Neural progenitor cell (in vitro differentiated cells): ENCODE measurements at places on chromosomes 5 and 9. TPM values are rescaled to one million over a fixed set of nuclear protein-coding genes. Genes with fewer than 3 reads are reported as not detected.

Gene FKBP15
- 18.6 and 25.5 TPM in 2 replicates for total RNA-seq

Gene FAT2
- 0.36 and 0.37 TPM in 2 replicates for total RNA-seq

Gene RANBP3L
- total RNA-seq: not detected in 2 replicates

Gene NLN
- 78.6 and 94.3 TPM in 2 replicates for total RNA-seq

Gene SPATA31C1
- total RNA-seq: not detected in 2 replicates

Gene PCDHGA4
- 2.3 and 2.4 TPM in 2 replicates for total RNA-seq

Gene LRRC19
- total RNA-seq: not detected in 2 replicates

Gene TICAM2
- total RNA-seq: 0.03 TPM in 1 of 2 replicates, not detected in the other

Gene OR13C2
- not detected in 2 replicates for total RNA-seq

Gene ASS1
- 22.5 and 28.9 TPM in 2 replicates for total RNA-seq

GRCh38 chr5:152942633-152943336 is 537.7 kb upstream of the NMUR2 start:
- no peak for DNase-seq

DNA sequence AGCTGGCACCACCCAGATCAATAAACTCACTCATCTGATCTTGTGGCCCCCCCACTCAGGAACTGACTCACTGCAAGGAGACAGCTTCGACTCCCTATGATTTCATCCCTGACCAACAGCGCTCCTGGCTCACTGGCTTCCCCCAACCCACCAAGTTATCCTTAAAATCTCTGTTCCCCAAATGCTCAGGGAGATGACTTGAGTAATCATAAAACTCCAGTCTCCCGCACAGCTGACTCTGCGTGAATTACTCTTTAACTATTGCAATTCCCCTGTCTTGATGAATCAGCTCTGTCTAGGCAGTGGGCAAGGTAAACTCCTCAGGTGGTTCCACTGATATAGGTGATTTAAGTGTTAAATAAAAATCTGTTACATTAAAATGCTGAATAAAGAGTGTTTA is 1.9 kb upstream of the TRIM32 start:
- no peak for DNase-seq

- peak; percentile 34 for DNase-seq
Observed at GRCh38 chr5:96714951-96715451, 52.8 kb downstream of the CAST start.

- DNase-seq: peak; percentile 52
Observed at GRCh38 chr9:88593537-88594185, 58.7 kb downstream of the NXNL2 start.

DNA sequence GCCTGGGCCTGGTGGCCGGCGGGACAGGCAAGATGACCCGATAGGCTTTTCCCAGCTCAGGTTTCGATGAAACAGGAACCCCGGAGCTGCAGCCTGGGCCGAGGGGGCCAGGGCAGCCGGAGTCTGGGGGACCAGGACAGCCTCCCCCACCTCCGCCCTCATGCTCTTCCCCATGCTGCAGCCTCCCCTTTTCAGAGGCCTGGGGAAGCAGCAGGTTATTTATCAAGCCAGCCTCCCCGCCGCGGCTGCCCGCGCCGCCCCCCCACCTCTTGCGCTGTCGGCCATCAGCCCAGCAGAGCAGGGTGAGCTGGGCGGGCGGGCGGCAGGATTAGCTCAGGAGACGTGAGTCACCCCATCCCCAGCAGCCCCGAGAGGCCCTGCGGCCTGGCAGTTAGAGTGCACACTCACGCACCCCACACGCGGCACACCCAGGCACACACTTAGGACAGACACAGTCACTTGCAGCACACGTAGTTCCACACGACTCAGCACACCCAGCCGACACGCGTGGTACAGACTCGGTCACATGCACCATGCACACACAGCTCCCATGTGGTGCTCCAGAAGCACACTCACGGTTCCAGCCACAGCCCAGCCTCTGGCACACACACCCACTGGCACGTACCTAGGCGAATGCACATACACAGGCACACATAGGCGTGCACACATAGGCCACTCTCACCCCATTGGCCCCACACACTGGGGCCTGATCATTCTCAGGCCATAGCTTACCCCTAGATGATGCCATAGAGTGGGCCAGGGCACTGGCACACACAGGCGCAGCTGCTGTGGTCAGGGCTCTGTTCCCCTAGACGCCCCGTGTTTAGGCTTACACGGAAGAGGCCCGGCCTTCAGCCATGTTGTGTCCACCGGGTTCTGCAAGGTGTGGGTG is 13.0 kb downstream of the CXXC5 start:
- DNase-seq: peak; percentile 63

DNA sequence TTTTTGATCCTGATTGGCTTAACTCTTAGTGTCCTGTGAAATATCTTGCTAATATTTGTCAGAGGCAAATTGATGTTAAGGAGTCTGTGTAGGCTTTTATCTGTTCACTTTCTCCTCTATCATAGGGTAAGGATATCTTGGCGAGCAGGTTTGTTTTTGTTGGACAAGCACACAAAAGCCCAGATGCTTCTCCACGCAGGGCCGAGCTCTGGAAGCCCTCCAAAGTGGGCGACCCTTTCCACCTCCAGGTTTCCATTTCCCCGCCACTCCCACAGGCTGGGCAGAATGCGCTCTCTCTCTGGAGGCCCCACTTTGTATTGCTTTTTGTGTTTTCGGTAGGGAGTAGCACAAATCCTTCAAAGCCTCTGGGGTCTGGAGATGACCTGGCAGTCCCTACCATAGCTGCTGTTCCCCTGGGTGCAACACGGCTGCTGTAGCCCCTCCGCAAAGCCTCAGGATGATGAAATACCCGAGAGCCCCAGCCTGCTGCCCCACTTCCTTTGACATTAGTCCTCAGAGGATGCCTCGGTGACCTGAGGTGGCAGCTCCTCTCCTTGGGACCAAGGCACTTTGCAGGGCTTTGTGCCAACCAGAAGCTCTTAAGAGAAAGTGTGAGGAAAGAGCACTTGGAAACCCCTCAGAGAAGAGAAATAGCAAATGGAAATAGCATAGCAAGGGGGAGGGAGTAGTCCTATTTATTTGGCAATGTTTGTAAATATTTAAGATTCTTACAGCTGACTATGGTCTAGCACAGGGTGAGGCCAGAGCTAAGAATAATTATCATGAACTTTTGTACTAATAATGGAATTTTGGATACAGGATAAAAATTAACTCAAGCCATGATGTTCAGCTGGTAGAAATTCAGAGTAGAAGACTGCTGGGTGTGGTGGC is 122.8 kb downstream of the ARHGEF28 start:
- DNase-seq: no peak

GRCh38 chr9:69388596-69388995 is 63.6 kb downstream of the ENTREP1 start:
- no peak for DNase-seq

- no peak for DNase-seq
Observed at GRCh38 chr9:4700932-4701331, 21.6 kb downstream of the CDC37L1 start.

DNA sequence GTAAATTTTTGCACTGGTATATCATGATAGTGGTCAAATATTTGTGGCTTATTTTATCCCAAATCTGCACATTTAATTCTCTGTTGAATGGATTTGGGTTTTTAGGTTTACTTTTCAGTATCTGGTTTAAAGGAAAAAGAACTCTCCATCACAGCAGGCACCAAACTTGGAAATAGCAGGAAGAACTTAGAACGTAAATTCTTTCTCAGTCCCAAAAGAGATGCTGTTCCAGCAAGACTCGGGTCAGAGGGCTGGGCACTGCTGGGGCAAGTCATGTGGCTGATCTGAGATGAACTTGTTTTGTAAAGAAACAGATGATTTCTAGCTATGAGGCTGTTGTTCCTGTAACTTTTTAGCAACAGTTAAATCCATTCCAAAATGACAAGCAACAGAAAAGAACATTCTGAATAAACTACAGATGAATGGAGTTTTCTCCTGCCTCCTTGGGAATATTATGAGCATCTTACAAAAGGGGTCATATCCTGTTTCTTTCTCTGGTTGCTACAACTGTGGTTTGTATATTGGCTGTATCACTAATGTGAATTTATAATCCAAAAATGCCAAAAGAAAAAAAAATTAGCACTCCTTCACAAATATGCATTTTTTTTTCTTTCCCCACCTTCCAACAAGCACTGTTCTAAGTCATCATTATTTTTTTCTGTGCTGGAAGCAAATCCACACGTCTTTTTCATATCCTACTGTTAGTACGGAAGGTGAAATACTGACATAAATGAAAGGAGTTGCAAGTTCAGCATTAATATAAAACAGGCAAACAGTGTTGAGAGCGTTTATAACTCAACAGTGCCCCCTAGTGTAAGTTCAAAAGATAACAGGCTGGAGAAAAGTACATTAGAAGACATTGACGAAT is 31.1 kb downstream of the OR2K2 start:
- peak; percentile 41 for DNase-seq

DNA sequence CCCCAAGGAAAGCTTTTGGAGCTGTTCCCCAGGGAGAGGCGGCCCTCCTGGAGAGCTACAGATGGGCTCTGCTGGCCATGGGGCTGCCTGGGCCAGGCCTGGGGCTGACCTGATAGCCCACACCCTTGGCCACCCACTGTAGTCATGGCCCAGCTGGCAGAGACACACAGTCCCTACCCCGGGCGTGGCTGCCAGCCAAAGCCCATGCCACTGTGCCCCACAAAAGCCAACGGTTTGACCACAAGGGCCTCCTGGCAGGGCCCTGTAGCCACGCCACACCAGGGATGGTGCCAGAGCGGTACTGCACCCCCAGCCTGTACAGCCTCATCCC is 15.2 kb downstream of the NACC2 start:
- DNase-seq: no peak

DNA sequence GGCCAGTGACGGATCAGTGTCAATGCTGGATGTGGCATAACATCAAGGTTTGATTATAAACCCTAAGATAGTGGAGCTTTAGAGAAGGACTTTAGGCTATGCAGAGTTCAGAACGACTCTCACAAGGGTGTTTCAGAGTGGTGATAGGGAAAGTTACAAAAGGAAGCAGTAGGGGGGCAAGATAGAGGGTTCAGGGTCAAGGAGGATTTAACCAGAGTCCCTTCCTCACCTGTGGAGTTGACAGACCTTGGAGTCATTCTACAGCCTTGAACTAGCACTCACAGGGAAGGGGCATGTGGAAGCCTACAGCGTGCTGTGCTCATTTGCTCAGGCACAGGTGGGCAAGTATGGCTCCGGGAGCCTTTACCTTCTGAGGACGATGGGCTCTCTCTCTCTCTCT is 7.9 kb downstream of the DMRT1 start:
- DNase-seq: no peak

DNA sequence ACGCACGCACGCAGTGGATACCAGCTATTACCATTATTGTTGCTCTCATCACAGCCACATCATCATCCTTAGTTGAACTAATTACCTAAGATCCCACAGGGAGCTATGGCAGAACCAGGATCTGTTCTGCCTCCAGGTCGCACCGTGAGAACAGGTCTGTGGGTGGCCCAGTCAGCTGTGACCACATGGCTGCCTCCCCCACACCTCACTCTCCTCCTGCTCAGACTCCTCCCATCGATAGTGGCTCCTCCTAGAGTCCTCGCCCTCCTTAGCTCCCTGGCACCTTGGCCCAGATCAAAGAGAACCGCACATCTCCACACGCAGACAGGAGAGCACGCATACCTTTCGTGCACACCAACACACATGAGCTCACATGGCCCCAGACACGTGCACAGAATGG is 32.4 kb upstream of the RPL26L1 start:
- DNase-seq: no peak

DNA sequence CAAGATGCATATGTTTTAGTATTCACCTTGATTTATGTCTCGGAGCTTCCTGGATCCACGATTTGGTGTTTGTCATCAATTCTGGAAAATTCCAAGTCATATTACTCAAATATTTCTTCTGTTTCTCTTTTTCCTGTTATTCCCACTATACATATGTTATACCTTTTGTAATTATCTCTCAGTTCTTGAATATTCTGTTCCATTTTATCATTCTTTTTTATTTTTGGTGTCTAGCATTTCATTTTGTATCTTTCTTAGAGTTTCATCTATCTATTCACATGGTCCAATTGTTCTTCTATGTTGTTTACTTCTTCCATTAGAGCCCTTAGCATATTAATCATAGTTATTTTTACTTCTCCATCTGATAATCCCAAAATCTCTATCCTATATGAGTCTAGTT is 637.8 kb upstream of the GRAMD2B start:
- DNase-seq: no peak

- peak; percentile 38 for DNase-seq
Observed at GRCh38 chr9:129253803-129254381, 75.8 kb upstream of the IER5L start.

- peak; percentile 76 for DNase-seq
Observed at GRCh38 chr9:97398999-97399758, 12.7 kb upstream of the TDRD7 start.

DNA sequence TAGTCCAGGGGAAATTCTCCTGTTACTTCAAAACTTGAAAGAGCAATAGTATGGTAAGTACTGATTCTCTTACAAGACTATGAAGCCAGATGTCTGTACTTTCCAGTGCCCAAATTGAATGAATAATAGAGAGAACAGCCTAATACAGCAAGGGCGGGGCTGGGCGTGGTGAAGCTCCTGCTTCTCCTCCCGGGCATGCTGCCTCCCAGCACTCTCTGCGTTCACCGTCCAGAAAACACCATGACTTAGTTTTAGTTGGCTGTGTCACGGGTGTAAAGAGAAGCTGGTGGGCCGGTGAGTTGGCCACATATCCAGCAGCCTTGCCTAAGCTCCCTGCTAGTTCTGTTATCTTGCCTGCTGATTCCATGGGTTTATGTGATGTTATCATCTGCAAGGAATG is 40.7 kb upstream of the ADAMTS2 start:
- DNase-seq: no peak

GRCh38 chr9:4832786-4833579 is 40.2 kb downstream of the RCL1 start:
- no peak for DNase-seq
